ENCODE measurements at places on chromosomes 11 and 22. TPM values are rescaled to one million over a fixed set of nuclear protein-coding genes. Genes with fewer than 3 reads are reported as not detected.

The ARRB1 gene
- total RNA-seq: 16.5 TPM

DNA sequence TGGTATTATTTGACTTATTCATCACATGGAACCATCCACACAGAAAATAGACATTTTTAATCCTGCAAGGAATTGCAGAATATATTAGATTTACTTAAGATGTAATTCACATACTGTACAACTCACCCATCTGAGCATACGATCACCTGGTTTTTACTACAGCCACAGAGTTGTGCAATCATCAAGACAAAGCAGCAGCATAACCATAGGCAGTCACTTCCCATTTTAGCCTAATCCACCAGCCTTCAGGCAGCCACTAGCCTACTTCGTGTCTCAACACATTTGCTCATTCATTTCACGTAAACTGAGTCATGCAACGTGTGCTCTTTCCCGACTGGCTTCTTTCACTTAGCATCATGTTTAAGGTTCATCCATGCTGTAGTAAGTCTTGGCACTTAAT is 23.0 kb downstream of the PIWIL3 start:
- H3K27me3 ChIP-seq: peaks cover 59% of the 10 kb centered on the region
- DNase-seq: no peak
- H3K27ac ChIP-seq: no peak overlapping the region
- no peaks in the 10 kb centered on the region for H3K4me1 ChIP-seq
- H3K36me3 ChIP-seq: no peaks in the 10 kb centered on the region
- H3K4me3 ChIP-seq: no peak overlapping the region

GRCh38 chr11:130313383-130314183 is 1.1 kb downstream of the ZBTB44 start:
- H3K36me3 ChIP-seq: peaks cover 9% of the 10 kb centered on the region
- H3K27me3 ChIP-seq: no peaks in the 10 kb centered on the region
- DNase-seq: no peak
- peak overlapping the region; percentile 86 for H3K4me3 ChIP-seq
- H3K4me1 ChIP-seq: peaks cover 39% of the 10 kb centered on the region

DNA sequence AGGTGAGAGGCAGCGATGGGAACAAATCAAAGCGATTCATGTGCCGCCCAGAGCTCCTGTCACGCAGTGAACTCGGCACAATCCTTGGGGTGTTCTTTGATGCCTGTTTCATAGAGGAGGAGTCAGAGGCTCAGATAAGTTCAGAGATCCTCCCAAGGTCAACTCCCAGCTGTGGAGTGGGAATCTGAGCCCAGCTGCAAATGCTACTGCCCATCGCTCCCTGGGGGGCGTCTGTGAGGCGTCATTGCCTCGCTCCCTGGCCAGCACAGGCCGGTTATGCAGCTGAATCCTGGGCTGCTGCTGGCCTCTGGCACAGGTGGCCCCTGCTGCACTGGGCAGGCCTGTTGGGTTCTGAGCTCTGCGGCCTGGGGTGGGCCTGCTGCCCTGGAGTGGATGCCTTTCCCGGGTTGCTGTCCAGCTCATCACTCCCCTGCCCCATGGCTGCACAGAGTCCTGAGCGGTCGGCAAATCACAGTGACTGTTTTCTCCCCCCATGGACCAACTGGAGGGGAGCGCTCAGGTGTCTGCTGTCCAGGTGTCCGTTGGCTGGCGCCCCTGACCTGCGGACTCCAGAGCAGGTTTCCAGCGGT is 36.3 kb upstream of the SHISAL1 start:
- peaks cover 8% of the 10 kb centered on the region for H3K4me1 ChIP-seq
- H3K27me3 ChIP-seq: peaks cover 35% of the 10 kb centered on the region
- H3K4me3 ChIP-seq: no peak overlapping the region
- no peaks in the 10 kb centered on the region for H3K36me3 ChIP-seq
- H3K27ac ChIP-seq: no peak overlapping the region
- DNase-seq: no peak

GRCh38 chr11:2759228-2760195 is 59.7 kb upstream of the KCNQ1OT1 start:
- peaks cover 7% of the 10 kb centered on the region for H3K4me1 ChIP-seq
- H3K36me3 ChIP-seq: peaks cover 7% of the 10 kb centered on the region
- DNase-seq: peak; percentile 18
- no peak overlapping the region for H3K4me3 ChIP-seq
- no peaks in the 10 kb centered on the region for H3K27me3 ChIP-seq
- no peak overlapping the region for H3K27ac ChIP-seq

GRCh38 chr11:124916370-124916710 is 2.7 kb upstream of the HEPN1 start:
- no peak overlapping the region for H3K4me3 ChIP-seq
- H3K4me1 ChIP-seq: no peaks in the 10 kb centered on the region
- H3K27ac ChIP-seq: no peak overlapping the region
- peaks cover 49% of the 10 kb centered on the region for H3K27me3 ChIP-seq
- H3K36me3 ChIP-seq: no peaks in the 10 kb centered on the region
- DNase-seq: no peak

GRCh38 chr11:116547571-116547970 is 225.2 kb downstream of the BUD13 start:
- no peak overlapping the region for H3K4me3 ChIP-seq
- H3K36me3 ChIP-seq: no peaks in the 10 kb centered on the region
- H3K4me1 ChIP-seq: no peaks in the 10 kb centered on the region

GRCh38 chr22:22424210-22424800 is 84.2 kb downstream of the ZNF280B start:
- H3K27ac ChIP-seq: no peak overlapping the region
- peaks cover 92% of the 10 kb centered on the region for H3K27me3 ChIP-seq
- no peak overlapping the region for H3K4me3 ChIP-seq
- no peaks in the 10 kb centered on the region for H3K36me3 ChIP-seq
- peaks cover 2% of the 10 kb centered on the region for H3K4me1 ChIP-seq
- no peak for DNase-seq

GRCh38 chr11:116792869-116793771 is 1.4 kb upstream of the APOA5 start:
- H3K4me3 ChIP-seq: no peak overlapping the region
- peaks cover 6% of the 10 kb centered on the region for H3K27me3 ChIP-seq
- DNase-seq: no peak
- no peak overlapping the region for H3K27ac ChIP-seq
- no peaks in the 10 kb centered on the region for H3K36me3 ChIP-seq
